WTC11 (cell line): ENCODE measurements at places on chromosomes 1 and 21. TPM values are rescaled to one million over a fixed set of nuclear protein-coding genes. Genes with fewer than 3 reads are reported as not detected.
A peak's percentile ranks its signal among the peaks of the same experiment; 100 is the strongest.

Gene FLG2
- not detected in 3 replicates for total RNA-seq

Gene CACHD1
- total RNA-seq, result 26.3 to 34.4 TPM (median 34.4 TPM) in 3 replicates

DNA sequence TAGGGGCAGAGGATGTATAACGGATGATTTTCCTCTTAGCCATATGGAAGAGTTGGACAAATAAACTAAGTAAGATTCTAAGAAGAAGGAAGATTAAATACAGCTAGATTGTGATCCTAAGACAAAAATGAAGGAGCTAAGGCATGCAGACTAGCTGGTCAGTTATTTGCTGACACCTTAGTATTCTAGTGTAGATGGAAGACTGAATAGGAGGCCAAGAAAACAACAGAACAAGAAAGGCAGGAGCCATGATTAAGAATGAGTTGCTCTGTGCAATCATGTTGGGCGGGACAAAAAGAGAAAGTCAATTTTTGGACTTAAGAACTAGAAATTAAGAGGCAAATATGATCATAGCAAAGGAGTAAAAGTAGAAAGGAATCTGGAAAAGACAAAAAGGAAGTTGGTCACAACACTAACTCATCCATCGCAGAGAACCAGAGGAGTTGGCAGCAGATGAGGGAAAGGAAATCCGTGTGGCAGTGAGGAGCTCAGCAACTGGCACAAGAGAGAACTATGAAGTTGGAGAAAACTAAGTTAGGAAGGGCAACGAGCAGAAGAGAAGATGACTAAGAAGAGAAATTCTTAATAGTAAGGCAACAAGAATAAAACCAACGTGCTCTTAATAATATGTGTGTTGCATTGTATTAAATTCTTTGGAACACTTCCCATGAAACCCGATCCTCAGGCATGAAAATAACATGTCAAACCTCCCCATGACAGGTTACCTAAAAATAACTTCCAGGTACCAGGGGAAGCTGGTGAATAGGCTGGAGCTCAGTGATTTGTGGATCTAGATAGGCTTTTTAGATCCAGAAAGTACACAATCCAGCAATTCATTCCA lies 234.4 kb downstream of the LTN1 start:
- no peak for DNase-seq

- no peak for DNase-seq
These were observed 82.6 kb downstream of the EVA1C start for GRCh38 chr21:32494934-32495709.

DNA sequence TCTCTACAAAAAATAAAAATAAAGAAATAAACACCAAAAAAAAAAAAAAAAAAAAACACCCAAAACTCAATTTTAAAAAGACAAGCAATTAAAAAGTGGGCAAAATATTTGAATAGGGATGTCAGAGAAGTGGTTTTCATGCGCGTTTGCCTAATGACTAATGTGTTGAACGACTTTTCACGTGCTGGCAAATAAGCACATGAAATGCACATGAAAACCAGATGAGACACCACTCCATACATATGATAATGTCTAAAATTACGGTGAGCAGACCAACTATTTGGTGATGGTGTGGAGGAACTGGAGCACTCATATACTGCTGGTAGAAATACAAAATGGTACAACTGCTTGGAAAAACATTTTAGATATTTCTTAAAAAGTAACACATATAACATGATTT lies 39.4 kb upstream of the UHMK1 start:
- no peak for DNase-seq

DNA sequence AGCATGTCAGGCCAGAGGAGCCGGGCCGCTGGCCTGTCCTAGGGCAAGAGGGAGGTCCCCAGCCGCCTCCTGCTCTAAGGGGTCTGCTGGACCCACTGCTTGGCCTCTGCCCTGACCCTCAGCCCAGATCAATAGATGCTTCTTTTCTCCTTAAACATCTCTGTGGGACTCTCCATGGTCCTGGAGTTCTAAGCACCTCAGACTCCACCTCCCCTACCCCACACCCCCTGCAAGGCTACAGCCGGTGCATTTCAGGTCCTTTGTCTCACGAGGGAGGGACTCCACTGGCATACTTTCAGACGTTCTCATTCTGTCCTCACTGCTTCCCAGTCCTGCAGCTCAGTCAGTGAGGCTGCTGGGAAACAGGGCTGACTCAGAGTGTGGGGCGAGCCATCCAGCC lies 11.0 kb downstream of the CNTN2 start:
- DNase-seq, result no peak

Gene DEPDC1
- total RNA-seq, result 39.8 to 46.0 TPM (median 44.5 TPM) in 3 replicates

Gene MSH4
- 0.27 to 0.33 TPM (median 0.30 TPM) in 3 replicates for total RNA-seq

Gene ACTA1
- total RNA-seq, result 0.78 to 1.5 TPM (median 0.96 TPM) in 3 replicates

GRCh38 chr1:25219661-25220251 lies 12.5 kb downstream of the SYF2 start:
- DNase-seq, result no peak

GRCh38 chr1:186950547-186950946 lies 121.8 kb downstream of the PLA2G4A start:
- no peak for DNase-seq

Gene MARCKSL1
- total RNA-seq, result 442 to 450 TPM (median 443 TPM) in 3 replicates

Gene NTPCR
- 102 to 109 TPM (median 103 TPM) in 3 replicates for total RNA-seq

- DNase-seq, result no peak
These were observed 24.2 kb downstream of the PLEKHA6 start for GRCh38 chr1:204335533-204335932.

GRCh38 chr1:172138634-172139033 lies 281.9 kb upstream of the C1orf105 start:
- DNase-seq, result no peak

DNA sequence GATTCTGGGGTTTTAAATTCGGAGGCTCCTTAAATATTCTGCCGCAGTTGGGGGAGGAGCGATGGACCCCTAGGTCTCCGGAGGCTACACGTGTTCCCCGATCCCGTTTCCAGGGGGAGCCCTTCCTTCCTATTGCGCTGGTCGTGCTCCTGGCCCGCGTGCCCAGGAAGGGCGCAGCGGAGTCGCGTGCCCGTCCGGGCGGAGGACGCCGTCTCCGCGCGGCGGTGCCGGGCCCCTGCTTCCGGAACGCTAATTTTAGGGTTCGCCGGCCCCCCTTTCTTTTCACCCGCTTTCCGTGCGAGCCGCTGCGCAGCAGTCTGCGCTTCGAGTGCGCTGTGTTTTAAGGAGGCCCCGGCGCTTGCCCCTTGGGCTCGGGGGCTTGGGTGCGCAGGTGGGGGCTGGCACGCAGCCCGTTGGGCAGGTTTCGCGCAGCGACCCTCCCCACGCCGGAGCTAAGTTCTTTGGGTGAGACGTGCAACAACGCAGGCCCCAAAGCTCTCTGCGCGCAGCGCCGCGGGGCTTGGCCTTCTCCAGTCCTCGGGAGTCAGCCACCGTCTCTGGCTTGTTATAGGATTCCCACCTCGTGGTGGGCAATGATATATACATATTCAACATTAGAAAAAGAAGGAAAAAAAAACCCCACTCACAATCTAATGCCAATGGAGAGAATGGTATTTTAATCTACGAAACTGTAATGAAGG lies 43.5 kb upstream of the DNAJC6 start:
- peak; percentile 80 for DNase-seq

DNA sequence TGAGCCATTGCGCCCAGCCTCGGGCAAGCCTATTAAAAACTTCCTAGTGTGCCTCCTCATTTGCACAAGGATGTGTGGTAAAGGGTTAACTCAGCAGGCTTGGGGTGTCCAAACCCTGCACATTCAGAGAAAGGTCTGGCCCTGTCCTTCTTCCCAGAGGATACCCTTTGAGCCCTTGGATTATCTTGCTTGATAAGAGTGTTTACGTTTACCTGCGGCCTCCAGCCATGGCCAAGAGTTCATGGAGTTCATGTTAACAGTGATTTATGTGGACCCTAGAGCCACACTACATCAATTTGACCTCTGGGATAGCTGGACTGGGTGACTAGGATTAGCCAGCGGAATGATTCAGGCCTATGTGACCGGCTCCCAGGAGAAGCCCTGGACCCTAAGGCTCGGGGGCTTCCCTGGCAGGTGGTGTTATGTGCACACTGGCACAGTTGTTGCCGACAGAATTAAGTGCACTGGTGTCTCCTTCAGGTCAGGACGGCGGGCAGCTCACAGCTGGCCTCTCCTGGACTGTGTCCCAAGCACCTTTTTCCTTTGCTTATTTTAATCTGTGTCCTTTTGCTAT lies 7.7 kb upstream of the TCP10L start:
- DNase-seq, result no peak

GRCh38 chr1:97433094-97433823 lies 487.6 kb downstream of the DPYD start:
- DNase-seq, result no peak

DNA sequence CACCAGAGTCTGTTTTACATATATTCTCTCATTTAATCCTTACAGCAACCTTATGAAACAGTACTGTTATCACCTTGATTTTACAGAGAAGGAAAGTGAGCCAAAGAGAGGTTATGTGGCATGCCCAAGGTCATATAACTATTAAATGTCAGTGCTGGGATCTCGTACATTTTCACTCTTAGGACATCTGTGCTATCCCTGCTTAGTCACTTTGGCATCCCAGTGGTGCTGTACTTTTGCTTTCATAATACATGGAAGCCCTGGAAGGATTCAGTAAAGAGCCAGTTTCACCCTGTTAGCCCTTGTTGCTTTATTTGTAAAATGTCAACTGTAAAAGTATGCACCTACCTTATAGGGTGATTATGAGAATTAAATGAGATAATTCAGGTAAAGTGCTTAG lies 104.4 kb downstream of the NFIA start:
- DNase-seq, result no peak

DNA sequence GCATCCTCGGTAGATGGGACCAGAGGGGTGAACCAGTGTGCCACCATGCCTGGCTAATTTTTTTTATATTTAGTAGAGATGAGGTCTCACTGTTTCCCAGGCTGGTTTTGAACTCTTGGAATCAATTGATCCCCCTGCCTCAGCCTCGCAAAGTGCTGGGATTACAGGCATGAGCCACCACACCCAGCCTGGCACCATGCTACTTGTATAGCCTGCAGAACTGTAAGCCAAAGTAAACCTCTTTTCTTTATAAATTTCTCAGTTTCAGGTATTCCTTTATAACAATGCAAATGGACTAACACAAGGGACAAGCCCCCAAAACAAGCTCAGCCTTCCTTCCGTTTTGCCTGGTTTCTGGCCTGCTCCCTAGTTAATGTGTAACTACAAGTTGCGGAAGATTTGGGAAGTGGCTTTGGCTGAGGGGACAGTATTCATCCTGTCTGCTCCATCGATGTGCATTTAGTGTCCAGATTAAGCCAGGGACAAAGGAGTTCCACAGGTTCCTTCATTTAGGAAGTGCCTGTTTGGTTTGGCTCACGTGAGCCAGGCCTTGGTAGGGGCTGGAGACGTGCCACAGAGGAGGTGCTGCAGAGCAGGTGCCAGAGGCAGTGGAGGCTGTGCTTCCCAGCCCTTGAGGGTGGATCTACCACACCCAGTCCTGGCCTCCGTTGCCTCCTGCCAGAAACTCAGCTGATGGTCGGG lies 4.4 kb downstream of the AVPR1B start:
- no peak for DNase-seq

Gene PTPRF
- total RNA-seq, result 248 to 295 TPM (median 275 TPM) in 3 replicates

Gene PTGS2
- total RNA-seq, result 0.20 to 0.66 TPM (median 0.60 TPM) in 3 replicates

Gene HEYL
- 2.3 to 3.6 TPM (median 3.2 TPM) in 3 replicates for total RNA-seq

Gene CHIA
- total RNA-seq, result not detected in 3 replicates
